Activated CD4-positive, alpha-beta T cell treated with anti-CD3 and anti-CD28 coated beads, Interleukin-2, amount 50 U/mL, for 1 hour (primary cell): ENCODE measurements at places on chromosomes 1 and 21.

- DNase-seq = no peak
These were observed 481.2 kb downstream of the MATN1 start for GRCh38 chr1:30242168-30242567.

- no peak for DNase-seq
These were observed 17.1 kb upstream of the PRRC2C start for GRCh38 chr1:171468120-171468750.

- no peak for DNase-seq
These were observed 72.5 kb downstream of the SYDE2 start for GRCh38 chr1:85128316-85128715.

DNA sequence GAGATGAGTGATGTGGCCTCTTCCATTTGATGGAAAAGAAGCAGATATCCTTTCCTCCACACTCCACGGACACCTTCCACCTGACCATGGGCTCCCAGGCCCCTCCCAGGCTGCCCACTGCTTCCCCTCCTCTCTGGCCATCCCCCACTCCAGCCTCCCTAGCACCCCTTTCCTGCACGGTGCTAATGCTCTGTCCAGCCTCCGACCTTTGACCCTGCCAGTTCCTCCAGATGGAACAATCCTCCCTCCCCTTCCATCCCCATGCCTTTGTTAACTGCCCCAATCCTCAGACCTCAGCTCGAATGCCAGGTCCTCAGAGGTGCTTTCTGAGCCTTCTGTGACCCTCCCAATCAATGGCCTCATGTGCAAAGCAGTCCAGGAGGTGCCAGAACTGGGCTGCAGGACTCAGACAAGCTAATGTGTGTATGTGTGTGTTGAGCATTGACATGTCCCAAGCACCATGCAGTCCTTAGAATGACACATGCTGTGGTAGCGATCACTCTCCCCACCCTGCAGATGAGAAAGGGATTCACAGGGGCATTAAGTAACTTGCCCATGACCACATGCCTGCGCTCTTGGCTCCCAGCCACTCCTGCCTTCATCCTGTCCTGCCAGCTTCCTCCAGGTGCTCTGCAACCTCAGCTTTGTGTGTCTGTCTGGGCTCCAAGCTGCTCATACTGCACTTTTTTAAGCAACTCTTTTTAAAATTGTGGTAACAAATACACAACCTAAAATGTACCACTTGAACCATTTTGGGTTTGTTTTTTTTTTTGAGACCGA, 63.5 kb upstream of the EDN2 start:
- no peak for DNase-seq

DNA sequence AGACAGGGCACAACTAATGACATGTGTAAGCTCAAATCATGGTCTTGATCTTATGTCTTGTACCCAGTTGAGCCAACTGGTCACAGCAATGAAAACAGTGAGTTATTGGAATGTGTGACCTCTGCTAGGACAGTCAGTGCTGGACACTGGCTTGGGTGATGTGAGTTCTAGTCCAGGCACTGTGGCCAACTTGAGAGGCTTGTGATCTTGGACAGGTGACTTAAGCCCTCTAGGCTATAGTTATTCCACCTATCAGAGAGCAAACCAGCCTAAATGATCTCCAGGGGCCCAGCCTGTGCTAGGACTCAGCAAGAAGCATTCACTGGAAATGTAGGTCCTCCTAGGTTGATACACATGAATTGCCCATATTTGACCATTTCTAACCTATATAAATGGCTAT, 1.1 kb downstream of the KCNE2 start:
- no peak for DNase-seq

DNA sequence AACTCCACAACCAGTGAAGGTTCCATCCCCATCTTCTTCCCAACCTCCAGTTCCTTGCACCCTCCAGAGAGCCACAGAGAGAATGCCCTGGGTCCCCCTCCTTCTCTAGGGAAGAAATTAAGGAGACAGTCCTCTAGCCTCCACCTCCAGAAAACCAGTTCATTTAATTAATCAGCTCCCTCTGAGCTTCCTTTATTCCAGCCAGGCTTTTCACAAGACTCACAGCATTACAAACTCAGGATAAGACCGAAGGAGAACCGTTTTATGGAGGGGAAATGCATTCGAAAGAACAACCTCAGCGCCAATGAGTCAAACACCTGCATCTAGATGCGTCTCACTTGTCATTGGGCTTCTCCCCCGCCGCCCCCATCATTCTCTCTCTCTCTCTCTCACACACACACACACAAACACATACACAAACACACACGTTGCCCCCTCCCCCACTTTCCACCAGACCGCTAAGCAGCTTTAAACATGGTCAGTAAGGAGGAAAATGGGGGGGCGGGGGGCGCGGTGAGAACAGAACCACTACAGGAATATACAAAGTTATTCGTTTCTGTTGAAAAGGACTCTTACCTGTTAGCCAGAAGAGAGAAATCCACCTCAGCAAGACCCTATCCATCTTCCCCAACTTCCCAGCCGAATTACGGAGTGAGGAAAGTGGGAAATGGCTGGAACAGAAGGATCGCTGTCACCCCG, 544 bp downstream of the ILDR2 start:
- peak; percentile 4 for DNase-seq

- DNase-seq = no peak
These were observed 20.0 kb upstream of the BCAR3 start for GRCh38 chr1:93701629-93702028.

DNA sequence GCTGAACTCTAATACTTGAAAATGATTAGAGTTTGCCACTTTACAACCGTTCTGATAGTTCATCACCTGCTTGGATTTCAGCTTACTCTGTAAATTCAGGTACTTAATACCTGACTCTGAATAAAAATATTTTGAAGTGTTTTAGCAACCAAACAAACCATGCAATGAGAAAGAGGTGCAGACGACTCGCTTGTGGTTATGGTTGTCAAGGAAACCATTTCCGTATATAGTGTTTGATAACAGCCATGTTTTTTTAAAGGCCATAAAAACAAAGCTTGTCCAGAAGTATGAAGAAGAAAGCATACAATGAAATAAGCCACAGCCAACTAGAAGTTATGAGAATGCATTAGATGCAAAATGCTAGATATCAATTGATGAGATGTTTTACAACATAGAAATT, 167.2 kb upstream of the HMCN1 start:
- peak; percentile 21 for DNase-seq

DNA sequence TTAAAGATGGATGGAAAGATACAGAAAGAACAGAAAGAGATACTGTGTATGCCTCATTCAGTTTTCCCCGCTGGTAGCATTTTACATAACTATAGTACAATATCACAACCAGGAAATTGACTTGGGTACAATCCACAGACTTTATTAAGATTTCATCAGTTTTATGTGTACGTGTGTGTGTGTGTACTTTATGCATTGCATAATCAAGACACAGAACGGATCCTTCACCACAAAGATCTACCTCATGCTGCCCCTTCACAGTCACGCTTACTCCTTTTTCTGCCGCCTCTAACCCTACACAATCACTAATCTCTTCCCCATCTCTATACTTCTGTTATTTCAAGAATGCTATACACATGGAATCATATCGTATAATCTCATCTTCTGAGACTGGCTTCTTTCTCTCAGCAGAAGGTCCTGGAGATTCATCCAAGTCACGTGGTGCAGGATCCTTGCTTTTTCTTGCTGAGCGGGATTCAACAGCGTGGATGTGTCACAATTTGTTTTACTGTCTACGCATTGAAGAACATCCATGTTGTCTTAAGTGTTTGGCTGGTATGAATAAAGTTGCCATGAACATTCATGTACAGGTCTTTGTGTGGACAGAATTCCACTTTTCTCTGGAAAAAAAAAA, 76.7 kb downstream of the SLC35F3 start:
- no peak for DNase-seq

GRCh38 chr1:240152611-240153297, 61.1 kb downstream of the FMN2 start:
- no peak for DNase-seq

- DNase-seq = no peak
These were observed 32.0 kb downstream of the NFASC start for GRCh38 chr1:204902671-204903070.

DNA sequence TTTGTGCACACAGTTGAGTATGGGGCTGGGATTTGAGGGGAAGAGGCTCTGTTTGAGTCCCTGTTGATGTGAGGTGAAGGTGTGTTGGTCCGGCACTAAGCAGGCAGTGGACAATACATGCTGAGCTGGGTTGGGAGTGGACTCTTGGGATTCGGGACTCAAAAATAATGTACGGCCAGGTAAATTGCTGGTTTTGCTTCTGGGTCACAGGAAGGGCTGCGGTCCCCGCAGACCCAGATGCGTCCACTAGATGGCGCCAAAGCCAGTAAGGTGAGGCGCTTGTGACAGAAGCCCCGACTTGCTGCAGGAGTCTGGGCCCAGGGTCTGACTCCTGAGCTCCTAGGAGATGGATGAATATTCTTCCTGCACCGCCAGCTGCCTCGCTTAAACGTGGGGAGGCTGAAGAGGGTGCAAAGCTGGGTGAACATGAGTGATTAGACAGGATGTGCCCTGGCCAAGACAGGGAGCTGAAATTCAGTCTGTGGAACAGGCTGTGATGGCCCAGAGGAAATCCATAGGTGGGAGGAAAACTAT, 61.4 kb downstream of the ACBD3 start:
- peak; percentile 90 for DNase-seq

- DNase-seq = no peak
These were observed 35.3 kb downstream of the RGS8 start for GRCh38 chr1:182649041-182649440.

DNA sequence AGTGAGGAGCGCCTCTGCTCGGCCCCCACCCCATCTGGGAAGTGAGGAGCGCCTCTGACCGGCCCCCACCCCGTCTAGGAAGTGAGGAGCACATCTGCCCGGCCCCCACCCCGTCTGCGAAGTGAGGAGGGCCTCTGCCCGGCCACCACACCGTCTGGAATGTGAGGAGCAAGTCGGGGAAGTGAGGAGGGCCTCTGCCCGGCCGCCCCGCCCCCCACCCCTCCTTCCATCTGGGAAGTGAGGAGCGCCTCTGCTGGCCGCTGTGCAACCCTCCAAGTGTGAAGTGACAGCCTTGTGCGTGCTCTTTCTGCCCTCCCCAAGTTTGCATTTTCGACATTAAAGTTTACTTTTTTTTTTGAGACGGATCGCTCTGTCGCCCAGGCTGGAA, 5.1 kb upstream of the ZZZ3 start:
- peak; percentile 4 for DNase-seq

DNA sequence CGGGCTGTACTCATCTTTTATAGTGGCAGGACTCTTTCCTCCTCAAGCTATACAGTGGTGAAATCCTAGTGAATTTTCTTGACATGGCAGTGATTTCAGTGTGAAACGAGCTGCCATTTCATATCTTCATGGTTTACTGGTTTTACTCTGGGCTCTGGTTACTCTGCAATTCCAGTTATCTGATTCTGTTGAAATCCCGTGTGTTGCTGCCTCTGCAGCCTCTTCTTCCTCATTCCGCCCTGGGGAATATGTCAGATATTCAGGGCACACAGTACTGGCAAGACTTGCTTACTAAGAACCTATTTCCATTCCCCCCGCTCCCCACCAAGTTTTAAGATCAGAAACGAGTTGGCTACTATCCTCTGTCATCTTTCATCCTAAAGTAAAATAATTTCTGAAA, 7.9 kb upstream of the OR2B11 start:
- no peak for DNase-seq

GRCh38 chr1:82565546-82565945, 764.8 kb downstream of the ADGRL2 start:
- no peak for DNase-seq

DNA sequence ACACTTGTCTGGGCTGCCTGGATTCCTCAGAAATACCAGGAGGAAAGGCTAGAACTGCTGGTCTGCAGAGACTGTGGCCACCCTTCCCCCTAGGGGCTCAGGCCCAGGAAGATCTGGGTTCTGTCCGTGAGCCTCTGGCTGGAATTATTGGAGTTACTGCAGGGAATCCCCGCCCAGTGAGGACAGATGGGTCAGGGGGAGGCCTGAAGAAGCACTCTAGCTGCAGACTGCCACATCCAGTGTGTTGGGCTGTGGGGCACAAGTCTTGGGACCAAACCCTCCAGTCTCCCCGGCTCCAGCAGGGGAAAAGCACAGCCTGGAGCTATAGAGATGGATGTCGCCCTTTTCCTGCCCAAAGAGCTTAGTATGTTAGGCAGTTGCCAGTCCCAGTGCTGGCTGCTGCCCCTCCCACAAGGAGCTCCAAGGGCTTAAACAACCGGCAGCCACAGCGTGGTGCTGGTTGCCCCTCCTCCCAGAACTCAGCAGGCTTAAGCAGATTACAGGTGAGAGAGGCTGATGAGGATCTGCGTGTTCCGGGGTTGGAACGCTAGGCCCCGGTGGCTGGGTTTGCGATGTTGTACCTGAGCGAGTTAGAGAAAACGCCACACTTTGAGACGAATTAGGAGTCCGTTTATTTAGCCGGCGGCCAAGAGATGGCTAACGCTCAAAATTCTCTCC, 255.5 kb upstream of the LRRC7 start:
- DNase-seq = no peak

GRCh38 chr1:100683448-100684349, 35.8 kb upstream of the VCAM1 start:
- no peak for DNase-seq

DNA sequence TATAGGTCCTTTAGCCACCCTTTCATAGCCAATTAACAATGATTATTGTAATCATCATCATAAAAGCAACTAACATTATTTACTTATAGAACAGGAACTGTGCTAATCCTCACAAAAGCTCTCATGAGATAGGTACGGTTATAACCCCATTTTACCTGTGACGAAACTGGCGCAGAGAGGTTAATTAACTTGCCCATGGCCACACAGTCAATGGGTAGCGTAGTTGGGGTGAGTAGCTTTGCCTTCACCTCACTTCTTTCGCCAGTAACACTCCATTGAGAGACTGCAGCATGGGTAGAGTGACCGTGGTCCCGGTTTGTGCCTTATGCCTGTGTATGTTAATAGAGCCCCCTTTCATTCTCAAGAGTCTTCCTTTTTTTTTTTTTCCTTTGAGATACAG, 10.3 kb downstream of the NIPAL3 start:
- no peak for DNase-seq

DNA sequence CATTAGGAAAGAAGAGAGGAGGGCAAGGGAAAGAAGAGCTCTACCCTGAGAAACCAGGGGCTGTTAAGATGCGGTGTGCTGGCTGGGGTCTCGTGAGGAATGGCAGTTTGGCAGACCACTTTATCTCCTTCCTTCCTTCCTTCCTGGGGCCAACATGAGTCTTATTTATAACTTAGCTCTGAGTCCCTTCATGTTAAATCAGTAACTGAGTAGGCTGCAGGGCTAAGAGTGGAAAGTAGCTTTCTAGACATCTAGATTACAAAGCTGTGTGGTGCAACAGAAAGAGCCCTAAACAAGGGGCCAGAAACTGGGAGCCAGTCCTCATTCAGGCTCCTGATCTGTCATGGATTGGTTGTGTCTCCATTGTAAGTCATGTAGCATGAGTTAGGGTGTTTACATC, 135.4 kb upstream of the DUSP10 start:
- DNase-seq = no peak

GRCh38 chr1:39970274-39970673, 15.3 kb downstream of the MFSD2A start:
- no peak for DNase-seq

- no peak for DNase-seq
These were observed 20.9 kb downstream of the LAMC1 start for GRCh38 chr1:183043872-183044854.

GRCh38 chr1:114339379-114339778, 171.6 kb downstream of the TRIM33 start:
- DNase-seq = no peak
